Activated CD8-positive, alpha-beta memory T cell treated with anti-CD3 and anti-CD28 coated beads for 4 hours (primary cell): ENCODE measurements at places on chromosomes 3 and 15.

DNA sequence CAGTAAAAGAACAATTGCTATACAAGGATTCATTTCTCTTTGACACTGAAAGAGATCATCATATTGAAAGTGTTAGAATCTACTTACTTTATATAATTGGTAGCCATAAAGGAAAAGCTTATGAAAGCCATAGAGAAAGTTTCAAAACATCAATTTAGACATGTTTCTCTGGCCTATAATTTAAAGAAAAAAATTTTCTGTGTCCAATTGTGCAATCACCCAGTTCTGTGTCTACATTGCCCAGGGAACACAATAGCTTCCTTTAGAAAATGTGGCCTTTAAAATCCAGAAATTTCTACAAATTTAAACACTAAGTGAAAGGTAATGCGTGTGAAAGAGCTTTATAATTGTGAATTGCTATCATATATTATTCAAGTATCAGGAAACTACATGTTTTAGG is 259.2 kb downstream of the GBE1 start:
- no peak for DNase-seq

- no peak for DNase-seq
Measured at GRCh38 chr15:27514526-27514925, 543.5 kb downstream of the GABRG3 start.

DNA sequence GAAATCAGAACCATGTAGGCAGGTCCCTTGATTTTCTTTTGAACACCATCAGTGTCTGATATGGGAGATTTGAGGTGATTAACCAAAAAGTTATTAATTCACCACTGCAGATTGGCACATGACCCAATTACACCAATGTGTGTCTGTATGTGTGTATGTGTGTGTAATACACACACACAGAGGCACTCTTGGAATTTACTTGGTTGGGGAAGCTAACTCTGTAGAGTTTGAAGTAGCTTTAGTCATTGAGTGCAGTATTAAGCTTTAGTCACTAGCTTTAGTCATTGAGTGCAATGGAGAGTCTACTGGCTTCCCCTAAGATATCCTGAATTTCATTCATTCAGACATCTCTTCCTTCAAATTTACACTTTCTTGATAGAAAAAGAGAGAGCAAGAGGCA is 109.4 kb upstream of the C15orf61 start:
- no peak for DNase-seq

- no peak for DNase-seq
Measured at GRCh38 chr3:81666502-81667121, 94.8 kb downstream of the GBE1 start.

DNA sequence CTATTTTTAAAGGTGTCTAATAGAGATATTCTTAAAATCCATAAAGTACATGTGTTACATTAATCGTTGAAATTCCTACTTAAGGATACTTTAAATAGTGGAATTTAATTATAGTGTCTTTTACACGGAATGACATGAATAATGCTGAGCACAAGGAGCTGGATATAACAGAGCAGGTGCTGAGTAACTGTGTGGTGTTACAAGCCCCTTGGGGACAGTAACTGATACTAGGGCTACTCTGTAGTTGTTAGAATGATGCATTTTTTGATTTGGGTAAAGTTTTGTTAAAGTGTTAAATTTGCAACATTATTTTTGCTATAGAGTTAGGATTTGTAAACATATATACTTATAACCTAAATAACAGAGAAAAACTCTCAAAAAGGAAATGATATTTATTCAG is 1496.1 kb downstream of the OTOL1 start:
- no peak for DNase-seq

DNA sequence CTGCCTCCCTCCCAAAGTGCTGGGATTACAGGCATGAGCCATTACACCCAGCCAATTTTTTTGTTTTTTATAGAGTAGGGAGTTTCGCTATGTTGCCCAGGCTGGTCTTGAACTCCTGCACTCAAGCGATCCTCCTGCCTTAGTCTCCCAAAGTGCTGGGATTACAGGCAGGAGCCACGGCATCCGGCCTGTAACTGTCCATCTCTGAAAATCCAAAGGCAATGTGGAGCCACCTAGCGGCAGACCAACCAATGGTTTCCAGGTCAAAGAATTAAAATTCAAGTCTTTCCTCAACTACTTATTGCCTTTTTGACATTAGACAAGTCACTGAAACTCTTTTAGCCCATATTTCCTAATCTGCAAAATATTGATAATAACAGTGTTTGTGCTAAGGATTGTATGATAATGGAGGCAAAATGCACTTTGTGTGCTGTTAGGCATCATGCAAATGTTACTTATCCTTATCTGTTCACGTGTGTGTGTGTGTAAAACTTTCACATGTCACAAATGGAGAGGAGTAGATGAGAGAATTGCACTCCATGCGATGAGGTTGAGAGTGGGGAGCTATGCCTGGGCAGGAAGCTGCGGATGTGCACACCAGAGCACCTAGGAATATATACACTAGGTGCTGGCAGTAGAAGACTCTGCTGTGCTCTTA is 48.7 kb downstream of the COL8A1 start:
- DNase-seq = no peak

DNA sequence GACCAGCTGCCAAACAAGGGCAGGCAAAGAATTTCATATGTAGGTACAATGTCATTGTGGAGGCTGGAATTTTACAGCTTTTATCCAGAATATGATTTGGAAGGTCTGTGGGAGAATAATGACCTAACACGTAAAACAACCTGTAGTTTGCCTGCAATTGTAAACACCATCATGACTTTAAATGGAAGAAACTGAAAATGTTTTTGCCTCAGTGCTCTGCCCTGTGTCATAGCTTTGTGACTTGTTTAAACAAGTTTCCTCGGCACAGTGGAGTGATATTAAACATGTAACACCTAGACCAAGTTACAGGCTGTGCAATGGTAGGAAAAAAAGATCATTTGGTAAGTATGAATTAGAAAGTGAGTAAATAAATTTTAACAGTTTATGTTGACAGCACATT is 171.6 kb upstream of the MBNL1 start:
- no peak for DNase-seq

GRCh38 chr3:150603980-150604319 is 829 bp downstream of the SELENOT start:
- no peak for DNase-seq

- DNase-seq = no peak
Measured at GRCh38 chr3:111143-112069, 85.2 kb upstream of the CHL1 start.

DNA sequence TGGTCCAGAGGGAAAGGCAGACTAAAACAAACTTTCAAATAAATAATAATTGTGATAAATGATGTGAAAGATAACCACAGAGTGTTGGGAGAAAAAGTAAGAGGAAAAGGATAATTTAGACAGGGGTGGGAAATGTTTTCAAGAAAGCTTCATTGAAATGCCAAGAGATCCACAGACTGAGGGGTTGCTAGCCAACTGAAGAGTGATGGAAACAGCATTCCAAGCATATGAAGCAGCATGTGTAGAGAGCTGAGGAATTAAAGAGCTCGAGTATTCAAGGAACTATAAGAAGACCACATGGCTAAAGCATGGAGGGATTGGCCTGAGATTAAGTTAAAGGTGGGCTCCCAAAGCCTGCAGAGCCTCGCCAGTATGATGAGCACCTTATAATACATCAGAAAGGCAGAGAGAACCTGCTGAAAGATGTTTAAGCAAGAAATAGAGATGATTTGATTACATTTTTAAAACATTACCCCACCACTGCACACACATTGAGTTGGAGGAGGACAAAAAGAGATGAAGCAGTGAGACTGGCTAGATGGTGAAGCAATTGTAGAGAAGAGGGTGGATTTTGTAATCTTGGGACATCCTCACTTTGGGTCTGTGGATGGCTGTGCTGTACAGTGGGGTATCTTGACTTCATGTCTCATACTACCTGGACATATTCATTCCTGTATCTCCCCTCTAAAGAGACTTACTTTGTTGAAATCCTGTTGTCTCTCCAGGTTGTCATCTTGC is 100.8 kb downstream of the STAC start:
- DNase-seq = no peak

DNA sequence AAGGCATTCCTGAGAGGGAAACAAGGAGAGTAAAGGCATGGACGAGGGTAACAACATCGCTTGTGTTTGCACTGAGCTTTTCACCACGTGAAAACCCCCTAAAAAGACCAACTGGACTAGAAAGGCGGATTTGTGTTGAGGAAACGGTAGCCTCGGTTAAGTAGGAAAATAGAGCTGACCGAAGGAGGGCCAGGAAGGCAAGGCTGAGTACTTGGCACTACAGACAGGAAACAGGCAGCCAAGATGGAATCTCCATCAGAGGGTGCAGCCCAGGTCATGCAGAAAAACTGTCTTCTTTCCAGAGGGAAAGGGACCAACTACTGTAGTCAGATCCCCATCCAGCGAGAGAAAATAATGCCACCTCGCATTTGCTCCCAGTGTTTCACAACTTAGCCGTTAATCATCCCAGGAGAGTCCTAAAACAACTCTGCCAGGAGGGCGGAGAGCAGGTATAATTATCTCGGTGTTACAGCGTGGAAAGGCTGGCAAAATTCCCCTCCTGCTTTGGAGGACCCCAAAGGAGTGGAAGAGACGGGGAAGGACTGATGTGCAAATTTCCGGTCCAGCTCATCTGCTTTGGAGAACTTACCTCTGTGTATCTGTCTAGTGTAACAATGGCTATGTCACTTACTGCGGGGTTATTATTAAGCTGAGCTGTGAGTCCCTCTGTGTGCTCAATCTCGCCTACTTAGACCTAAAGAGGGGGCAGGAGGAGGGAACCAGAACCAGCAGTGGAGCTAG is 77.2 kb downstream of the MYO1E start:
- DNase-seq = no peak

GRCh38 chr15:69559440-69560190 is 107.0 kb downstream of the RPLP1 start:
- no peak for DNase-seq

DNA sequence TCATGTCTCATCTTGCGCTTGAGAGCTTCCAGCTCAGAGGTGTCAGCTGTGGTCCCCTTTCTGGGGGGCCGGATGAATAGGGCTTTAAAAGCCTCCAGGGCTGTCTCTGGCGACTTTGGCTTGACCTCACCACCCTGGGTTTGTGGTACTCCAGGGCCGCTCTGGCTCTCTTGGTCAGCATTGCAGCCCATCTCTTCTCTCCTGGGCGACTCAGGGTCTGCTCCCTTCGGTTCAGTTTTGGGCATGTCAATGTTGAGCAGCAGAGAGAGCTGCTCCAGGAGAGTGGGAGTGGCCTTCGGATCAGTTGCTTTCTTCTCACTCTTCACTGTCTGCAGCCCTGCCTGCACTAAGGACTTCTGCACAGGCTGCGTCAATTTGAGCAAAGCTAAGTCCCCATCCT is 127.9 kb downstream of the FMN1 start:
- no peak for DNase-seq

- DNase-seq = no peak
Measured at GRCh38 chr15:35047996-35048395, 37.1 kb downstream of the NANOGP8 start.

- no peak for DNase-seq
Measured at GRCh38 chr3:155676252-155676981, 68.5 kb downstream of the PLCH1 start.

DNA sequence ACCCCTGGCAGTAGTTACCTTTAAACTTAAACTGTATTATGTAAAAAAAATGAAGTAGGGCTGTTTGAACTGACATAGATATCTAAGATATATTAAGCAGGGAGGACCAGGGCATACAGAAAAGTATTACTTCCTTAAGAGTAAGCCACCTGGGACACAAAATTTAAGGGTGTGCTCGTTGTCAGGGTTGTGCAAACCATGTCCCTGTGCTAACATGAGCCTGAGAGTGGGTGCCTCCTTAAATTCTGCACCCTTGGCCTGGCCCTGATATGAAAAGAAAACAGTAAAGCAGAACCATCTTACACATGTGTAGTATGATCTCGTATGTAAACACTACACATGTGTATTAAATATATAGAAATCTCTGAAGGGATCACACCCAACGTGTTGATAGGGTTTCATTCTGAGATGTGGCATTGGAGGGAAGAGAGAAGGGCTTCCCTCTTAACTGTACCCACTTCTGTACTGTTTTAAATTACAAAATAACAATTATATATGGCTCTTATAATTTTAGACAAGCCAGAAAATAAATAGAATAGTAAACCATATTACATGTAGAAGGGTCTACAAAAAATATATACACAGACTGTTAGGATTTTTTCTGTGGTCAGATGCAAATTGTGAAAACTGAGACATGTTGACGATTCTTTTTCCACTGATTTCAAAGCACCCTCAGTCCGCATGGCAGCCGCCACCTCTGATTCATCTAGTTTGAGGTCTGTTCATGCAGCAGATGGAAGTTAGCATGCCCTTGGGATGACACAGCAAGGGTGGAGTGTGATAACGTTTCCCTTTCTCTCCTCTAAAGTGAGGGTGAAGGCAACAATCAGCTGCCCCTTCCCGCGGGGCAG is 400.8 kb upstream of the PROK2 start:
- no peak for DNase-seq

DNA sequence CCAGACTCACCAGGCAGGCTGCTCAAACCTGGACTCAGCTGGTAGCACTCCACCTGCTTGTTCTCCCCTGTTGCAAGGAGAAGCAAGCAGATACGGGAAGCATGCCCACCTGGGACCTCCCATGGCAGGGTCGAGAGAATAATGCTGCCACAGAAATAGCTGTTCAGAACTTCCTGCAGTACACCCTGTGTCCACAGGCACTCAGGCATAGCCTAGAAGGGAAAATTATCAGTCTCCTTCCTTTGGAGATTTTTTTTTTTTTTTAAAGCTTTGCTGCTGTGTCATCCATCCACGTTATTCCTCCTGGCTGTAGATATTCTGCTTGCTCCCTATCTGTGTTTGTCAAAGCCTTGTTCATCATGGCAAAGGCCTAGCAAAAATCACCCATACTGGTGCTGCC is 32.7 kb upstream of the RPS17 start:
- DNase-seq = no peak

GRCh38 chr3:128489674-128489926 is 3.4 kb downstream of the GATA2 start:
- no peak for DNase-seq

DNA sequence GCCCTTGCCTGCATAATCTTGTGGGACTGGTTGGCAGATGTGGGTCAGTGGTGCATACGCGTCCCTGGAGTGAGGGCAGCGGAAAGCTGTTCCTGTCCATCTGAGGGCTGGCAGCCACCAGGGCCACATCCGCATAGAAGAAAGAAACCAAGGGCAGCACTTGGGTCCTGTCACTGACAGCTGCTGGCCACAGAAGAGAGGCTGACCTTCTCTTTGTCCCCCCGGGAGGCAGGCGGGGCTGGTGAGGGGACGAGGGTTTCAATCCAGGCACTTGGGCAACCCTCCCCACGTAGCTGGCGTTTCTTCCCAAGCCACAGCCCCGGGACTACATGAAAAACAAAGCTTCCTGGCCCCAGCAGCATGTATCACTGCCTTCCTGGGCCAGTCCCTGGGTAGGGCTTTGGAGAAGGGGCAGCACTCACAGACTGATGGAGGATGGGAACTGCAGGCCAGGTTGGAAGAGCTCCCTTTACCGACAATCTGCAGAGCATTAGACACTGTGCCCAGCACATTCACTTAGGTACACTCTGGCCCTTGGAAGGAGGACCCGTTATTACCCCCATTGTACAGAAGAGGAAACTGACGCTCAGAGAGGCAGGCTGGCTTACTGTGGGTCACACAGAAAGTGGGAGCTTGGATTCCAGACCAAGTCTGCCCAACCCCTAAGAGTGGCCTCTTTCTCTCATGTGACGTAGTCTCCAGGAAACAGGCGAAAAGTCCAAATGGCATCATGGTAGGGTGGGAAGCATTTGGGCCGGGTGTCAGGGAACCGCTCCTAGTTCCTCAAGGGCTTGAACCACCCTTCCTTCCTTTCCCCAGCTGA is 78.8 kb upstream of the SLC6A6 start:
- DNase-seq = no peak

GRCh38 chr3:52915294-52915693 is 17.9 kb upstream of the STIMATE start:
- no peak for DNase-seq

GRCh38 chr3:15041950-15042349 is 23.2 kb downstream of the MRPS25 start:
- DNase-seq = no peak
